H1 (cell line): ENCODE measurements at places on chromosomes 11 and 22.

- DNase-seq: no peak
Observed at GRCh38 chr22:19429950-19430889, 1.3 kb downstream of the HIRA start.

- DNase-seq: no peak
Observed at GRCh38 chr11:128908391-128909246, 17.5 kb downstream of the KCNJ5 start.

DNA sequence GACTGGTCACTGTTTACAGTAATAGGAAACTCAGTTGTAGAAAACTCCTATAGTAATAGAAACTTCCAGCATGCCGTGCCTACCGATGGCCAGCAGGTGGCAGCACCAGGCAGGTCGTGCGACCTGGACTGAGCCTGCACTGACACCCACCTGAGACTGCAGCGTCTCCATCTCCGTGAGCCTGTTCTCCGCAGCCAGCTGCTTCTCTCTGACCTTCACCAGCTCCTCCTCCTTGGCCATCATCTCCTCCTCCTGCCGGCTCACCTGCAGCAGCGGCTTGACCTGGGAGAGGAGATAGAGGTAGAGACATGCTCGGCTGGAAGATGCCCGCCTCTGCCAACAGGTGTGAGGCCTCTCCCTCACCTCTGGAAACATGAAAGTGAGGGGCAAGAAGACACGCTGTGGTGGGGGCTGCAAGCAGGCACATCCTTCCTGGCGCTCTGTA is 48.5 kb downstream of the APOL1 start:
- DNase-seq: peak; percentile 71

DNA sequence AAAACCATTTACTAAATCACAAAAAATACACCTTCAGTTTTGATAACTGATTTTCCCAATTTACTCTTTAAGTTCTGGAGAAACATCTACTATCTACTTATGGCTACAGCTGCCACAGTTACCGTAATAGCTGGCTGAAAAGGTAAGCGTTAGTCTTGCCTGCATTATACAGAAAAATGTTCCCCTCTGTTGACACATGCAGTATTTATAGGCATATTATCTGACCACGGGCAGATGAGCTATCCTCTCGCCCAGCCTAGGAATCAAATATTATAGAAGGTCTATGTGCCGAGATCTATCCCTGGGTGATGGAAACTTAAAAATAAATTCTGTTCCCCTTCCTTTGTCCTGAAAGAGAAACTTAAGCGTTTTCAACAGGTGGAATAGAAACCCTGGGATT is 283.8 kb downstream of the CADM1 start:
- no peak for DNase-seq

- no peak for DNase-seq
Observed at GRCh38 chr11:12094872-12095800, 15.3 kb upstream of the MICAL2 start.

DNA sequence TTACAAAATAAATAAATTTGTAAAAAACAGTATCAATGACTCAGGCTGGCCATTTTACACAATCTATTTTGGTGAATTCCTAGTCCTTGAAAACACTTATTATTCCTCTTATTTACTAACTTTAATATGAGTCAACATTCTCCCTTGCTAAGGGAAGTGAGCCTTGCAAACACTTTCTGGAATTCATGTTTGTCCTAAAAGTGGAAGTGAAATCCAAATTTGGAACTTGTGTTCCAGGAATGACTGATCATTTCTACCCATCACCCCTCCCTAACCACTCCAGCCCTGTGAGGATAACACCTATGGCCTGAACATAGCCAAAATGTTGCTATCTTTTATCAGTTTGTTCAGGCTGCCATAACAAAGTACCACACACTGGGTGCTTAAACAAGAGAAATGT is 83.1 kb downstream of the OR5AK2 start:
- DNase-seq: no peak

DNA sequence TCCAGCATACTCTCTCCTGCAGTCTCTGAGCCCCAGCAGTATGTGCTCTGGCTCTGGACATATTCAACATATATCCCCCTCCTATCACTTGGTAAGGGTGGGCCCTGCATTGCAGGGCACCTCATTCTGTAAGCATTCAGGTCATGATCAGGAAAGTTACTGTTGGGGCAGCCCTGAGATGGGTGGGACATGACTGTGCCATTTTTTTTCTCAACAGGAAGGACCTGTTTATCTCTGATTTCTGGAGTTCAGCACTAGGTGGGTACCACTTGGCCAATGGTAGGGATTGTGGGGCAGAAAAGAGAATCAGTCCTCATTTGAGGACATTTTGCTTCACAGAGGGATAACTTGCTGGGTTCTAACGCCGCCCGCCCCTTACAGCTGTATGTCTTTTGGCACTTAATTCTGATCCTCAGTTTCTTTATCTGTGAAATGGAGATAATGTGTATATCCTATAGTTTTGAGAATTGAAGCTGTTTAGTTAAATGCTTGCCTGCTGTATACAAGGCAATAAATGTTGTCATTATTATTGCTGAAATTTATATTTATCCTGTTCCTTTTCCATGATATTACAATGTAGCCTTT is 2.2 kb downstream of the SRRD start:
- DNase-seq: no peak

GRCh38 chr11:69392104-69392653 is 89.3 kb upstream of the LINC01488 start:
- no peak for DNase-seq

GRCh38 chr11:92083123-92083522 is 141.5 kb upstream of the FAT3 start:
- no peak for DNase-seq

DNA sequence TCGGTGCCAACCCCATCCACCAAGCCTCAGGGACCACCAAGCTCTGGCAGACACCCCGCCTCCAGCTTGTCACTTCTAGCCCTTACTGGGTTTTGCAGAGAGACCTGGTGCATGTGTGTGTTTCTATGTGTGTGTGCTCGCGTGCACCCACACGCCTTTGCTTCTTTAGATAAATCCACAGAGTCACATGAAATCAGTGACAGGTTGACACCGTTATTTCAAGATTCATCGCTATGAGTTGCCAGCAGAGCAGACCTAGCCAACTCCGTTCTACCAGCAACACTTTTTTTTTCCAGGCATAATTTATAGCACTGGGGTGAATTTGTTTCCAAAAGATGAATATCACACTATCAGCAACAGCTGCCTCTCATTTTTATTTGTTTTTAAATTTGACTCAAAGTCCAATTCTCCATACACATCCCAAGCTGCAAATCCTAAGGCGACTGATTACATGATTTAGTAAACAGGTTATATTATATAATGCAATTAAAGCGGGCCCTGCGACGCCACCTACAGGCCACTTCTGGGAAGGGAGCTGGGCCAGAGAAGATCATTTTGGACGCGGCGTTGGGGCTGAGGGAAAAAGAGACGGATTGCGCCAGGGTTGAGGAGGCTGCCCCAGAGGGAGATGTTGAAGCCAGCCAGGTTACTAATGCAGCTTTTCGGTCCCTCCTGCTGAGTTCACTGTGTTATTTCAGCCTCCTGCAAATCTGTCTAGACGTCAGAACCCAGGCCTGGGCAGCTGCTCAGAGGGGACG is 150.5 kb downstream of the FEZ1 start:
- no peak for DNase-seq

DNA sequence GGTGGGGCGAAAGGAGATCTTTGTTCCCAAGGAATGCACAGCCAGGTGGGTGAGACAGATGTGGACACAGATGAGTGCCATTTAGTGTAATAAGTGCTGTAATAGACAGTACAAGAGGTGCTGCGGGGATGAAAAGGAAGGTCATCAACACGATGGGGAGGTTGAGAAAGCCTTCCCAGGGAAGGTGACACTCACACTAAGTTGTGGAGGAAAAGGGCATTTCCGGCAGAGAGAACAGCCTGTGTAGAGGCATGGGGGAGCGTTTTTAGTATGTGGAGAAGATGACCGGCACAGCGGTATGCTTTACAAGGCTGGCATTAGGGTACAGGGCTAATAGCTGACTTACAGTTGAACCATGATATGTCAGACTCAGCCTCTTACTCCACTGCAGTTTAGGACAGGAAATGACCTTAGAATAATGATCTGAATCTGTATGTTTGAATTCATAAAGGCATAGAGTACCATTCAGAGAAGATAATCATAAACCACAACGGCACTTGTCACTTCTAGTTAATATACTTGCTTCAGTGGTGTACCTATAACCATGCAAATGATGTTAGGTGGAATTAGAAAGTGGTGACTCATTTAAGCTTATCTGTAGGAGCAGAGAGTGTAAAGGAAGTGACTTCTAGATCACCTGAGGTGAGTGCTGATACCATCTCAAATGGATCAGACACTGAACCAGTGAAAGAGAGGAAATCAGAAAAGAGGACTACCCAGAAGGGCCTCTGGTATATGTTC is 60.6 kb downstream of the FAM83F start:
- DNase-seq: no peak

GRCh38 chr11:17793642-17794170 is 59.1 kb downstream of the KCNC1 start:
- DNase-seq: no peak

GRCh38 chr11:47241841-47242301 is 6.7 kb downstream of the ACP2 start:
- no peak for DNase-seq

GRCh38 chr11:45180179-45180847 is 33.9 kb downstream of the PRDM11 start:
- DNase-seq: peak; percentile 81

- DNase-seq: no peak
Observed at GRCh38 chr11:443542-444199, 1.9 kb upstream of the ANO9 start.
